Heart left ventricle (tissue), 16 donors: ENCODE measurements at places on chromosomes 2 and 18.

DNA sequence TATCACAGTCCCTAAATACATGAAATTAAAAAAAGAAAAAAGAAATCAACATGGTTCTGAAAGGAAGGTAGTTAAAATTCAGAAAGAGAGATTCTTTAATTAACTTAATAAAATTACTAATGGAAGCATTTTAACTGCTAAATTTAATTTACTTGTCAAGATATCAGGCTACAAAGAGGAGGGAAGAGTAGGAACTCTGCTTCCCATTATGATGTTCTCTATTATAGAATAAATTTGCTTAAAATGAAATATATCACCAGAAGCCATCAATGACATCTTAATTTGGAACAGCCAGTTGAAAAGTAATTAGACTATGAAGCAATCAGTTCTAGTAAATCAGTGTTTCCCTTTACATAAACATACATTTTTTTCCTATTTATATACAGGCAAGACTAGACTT, 611.8 kb upstream of the FANCL start:
- DNase-seq: no peak
- no peaks in the 10 kb centered on the region for H3K27me3 ChIP-seq
- no peak overlapping the region for H3K27ac ChIP-seq
- H3K4me1 ChIP-seq: no peaks in the 10 kb centered on the region

- no peak overlapping the region for H3K27ac ChIP-seq
- no peaks in the 10 kb centered on the region for H3K36me3 ChIP-seq
- no peak overlapping the region for H3K4me3 ChIP-seq
- DNase-seq: no peak
- no peaks in the 10 kb centered on the region for H3K4me1 ChIP-seq
Measured at GRCh38 chr2:163943403-163944346, 207.9 kb upstream of the FIGN start.

DNA sequence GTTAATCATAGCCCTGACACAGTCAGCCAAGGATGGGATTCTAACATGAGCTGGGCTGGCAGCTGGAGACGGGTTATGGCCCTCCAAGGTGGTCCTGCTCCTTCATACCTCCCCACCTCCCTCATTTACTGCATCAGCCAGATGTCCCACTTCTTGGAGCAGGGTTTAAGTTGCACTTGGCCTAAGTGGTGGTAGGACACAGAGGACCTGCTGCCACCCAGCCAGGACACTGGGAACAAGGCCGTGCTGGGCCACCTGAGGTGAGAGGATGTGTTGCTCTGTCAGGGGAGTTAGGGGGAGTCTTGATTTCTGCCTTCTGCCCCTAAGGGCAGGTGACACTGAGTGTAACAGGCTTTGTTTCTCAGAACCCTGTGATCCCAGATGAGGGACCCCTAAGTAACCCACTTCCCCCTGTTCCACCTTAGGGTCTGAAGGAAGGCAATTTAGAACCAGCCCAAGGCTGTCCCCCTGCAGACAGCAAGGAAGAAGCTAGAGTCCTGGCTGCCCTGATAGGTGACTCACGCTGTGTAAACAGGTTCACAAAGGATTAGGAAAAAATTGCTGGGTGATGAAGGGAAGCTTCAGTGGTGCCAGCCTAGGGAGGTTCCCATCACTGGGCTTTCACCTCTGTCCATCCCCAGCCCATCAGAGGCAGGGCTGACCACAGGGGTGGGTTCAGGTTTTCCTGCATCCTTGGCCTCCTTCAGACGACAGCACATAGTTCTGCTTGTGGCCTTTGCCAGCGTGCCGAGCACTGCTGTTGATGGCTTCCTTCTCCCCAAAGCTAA, 114.3 kb upstream of the MCFD2 start:
- peaks cover 71% of the 10 kb centered on the region for H3K4me1 ChIP-seq
- no peak for DNase-seq
- H3K36me3 ChIP-seq: peaks cover 75% of the 10 kb centered on the region
- H3K4me3 ChIP-seq: no peak overlapping the region

GRCh38 chr2:150977296-150977695, 284.4 kb downstream of the RBM43 start:
- no peaks in the 10 kb centered on the region for H3K27me3 ChIP-seq
- DNase-seq: no peak
- H3K4me3 ChIP-seq: no peak overlapping the region
- H3K27ac ChIP-seq: no peak overlapping the region
- H3K4me1 ChIP-seq: no peaks in the 10 kb centered on the region
